ENCODE measurements at places on chromosomes 12 and 14. TPM values are rescaled to one million over a fixed set of nuclear protein-coding genes. Genes with fewer than 3 reads are reported as not detected.

NKX2-1 gene
- not detected for polyA plus RNA-seq

TSFM gene
- 5.6 TPM for polyA plus RNA-seq

ARMH4 gene
- polyA plus RNA-seq: not detected

RTL1 gene
- polyA plus RNA-seq: not detected

OASL gene
- polyA plus RNA-seq: 0.72 TPM

BDKRB1 gene
- not detected for polyA plus RNA-seq

CCT2 gene
- 58.2 TPM for polyA plus RNA-seq

ADAM21 gene
- not detected for polyA plus RNA-seq

REP15 gene
- polyA plus RNA-seq: not detected

MYF5 gene
- not detected for polyA plus RNA-seq

CFAP251 gene
- polyA plus RNA-seq: 0.97 TPM

SPIC gene
- polyA plus RNA-seq: not detected

GNB3 gene
- polyA plus RNA-seq: 0.71 TPM

ASPG gene
- not detected for polyA plus RNA-seq

FANCM gene
- 4.3 TPM for polyA plus RNA-seq

TBC1D30 gene
- polyA plus RNA-seq: 0.06 TPM

C12orf60 gene
- polyA plus RNA-seq: 0.25 TPM

BEGAIN gene
- polyA plus RNA-seq: 0.32 TPM

SOX5 gene
- 3.9 TPM for polyA plus RNA-seq

SAMD4A gene
- polyA plus RNA-seq: 5.6 TPM

ARHGAP9 gene
- polyA plus RNA-seq: 320 TPM

NEDD1 gene
- 7.4 TPM for polyA plus RNA-seq

CLIP1 gene
- polyA plus RNA-seq: 21.1 TPM

TMTC2 gene
- polyA plus RNA-seq: 2.1 TPM

KCNA1 gene
- 0.01 TPM for polyA plus RNA-seq

RERG gene
- polyA plus RNA-seq: not detected

STXBP6 gene
- polyA plus RNA-seq: not detected

GPR137C gene
- 0.22 TPM for polyA plus RNA-seq

ITGB7 gene
- 216 TPM for polyA plus RNA-seq

GZMB gene
- polyA plus RNA-seq: 0.88 TPM

CMTM5 gene
- 0.18 TPM for polyA plus RNA-seq

IL22 gene
- polyA plus RNA-seq: not detected

CCDC77 gene
- polyA plus RNA-seq: 8.6 TPM

FOXN4 gene
- polyA plus RNA-seq: not detected

CPNE6 gene
- 0.10 TPM for polyA plus RNA-seq

MGP gene
- 0.74 TPM for polyA plus RNA-seq

COX8C gene
- not detected for polyA plus RNA-seq

PIANP gene
- polyA plus RNA-seq: 0.23 TPM

FOXA1 gene
- polyA plus RNA-seq: not detected

TSHR gene
- polyA plus RNA-seq: 0.59 TPM

SYNDIG1L gene
- polyA plus RNA-seq: 0.16 TPM

TAS2R46 gene
- polyA plus RNA-seq: 0.13 TPM

OR6C68 gene
- not detected for polyA plus RNA-seq

DHRS2 gene
- not detected for polyA plus RNA-seq

ACVRL1 gene
- not detected for polyA plus RNA-seq

ARID2 gene
- polyA plus RNA-seq: 8.1 TPM

KRT79 gene
- not detected for polyA plus RNA-seq

HOXC11 gene
- not detected for polyA plus RNA-seq

CEBPE gene
- polyA plus RNA-seq: 0.45 TPM

CELA1 gene
- polyA plus RNA-seq: not detected

GPR68 gene
- polyA plus RNA-seq: 0.31 TPM

LUM gene
- polyA plus RNA-seq: not detected

GLIPR1L2 gene
- 0.23 TPM for polyA plus RNA-seq

TAS2R13 gene
- polyA plus RNA-seq: not detected
